ENCODE measurements at places on chromosomes 1 and 21.

GRCh38 chr1:40638097-40639036 lies 27.1 kb downstream of the RIMS3 start:
- DNase-seq = no peak

DNA sequence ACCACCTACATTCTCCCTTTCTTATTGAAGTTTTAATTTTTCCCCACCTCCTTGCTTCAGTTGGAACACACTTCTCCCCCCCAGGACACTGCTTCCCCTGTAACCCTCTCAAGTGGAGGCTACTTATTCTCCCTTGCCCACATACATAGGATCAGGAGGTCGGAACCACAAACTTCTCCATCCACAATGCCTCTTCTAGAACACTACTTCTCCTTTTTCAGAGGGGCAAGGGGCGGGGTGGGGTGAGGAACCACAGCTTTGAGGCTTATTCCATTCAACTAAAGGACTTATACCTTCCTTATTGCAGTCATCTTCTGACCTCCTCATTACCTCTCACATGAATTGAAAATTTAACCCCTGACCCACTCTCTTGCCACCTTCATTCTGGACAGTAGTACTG lies 81.3 kb downstream of the NEK7 start:
- no peak for DNase-seq

GRCh38 chr1:111285879-111286278 lies 4.8 kb upstream of the CHIA start:
- DNase-seq = no peak

GRCh38 chr21:45800339-45801080 lies 157.0 kb downstream of the PCBP3 start:
- no peak for DNase-seq

DNA sequence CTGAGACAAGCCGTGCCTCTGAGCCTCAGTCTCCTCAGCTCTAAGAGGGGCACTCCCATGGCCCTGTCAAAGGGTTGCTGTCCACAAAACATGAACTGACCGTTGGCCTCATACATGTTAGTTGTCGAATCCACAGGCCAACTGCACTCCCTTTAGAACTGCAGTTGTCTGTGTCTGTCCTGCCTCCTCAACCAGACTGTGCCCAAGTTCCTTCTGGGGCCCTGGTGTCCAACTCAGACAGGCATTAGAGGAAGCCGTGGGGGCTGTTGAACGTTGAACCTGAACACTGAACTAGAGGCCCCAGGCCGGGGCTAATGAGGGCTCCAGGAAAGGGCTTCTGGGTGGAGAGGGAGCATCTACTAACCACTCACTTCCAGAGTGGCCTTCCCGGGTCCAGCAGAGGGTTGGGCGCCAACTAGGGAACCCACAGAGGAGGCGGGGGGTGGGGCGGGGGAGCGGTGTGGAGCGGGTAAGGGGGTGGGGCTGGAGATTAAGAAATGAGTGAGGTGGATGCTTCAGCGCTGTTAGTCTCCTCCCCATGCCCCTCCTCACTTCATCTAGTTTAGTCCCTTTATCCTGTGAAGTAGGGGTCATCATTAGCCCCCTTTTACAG lies at the start of gene RAB42:
Gene RAB42, plus strand, starts transcription at position 558 of the 613 bp plus-strand sequence. CDS start 247 bp downstream, outside the sequence.
- no peak for DNase-seq

DNA sequence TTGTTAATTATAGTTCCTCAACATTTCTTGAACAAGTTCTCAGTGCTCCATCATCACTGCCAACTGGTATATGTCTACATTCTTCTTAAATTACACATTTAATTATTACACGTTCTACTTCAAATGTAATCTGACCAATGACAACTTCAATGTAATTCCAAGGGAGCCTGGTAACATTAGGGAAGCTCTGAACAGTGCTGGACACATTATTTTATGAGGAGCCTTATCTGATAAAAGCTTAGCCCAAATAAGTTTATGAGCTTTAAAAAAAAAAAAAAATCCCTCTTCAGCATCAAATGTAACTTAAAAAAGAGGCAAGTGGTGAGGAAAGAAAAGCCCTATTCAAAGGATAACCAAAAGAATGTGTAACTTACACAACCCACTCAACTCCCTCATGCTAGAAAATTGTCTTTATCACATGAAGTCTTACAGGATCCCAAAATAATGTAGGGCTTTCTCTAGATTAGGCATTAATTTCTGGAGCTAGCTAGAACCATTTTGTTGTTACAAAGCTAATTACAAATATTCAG lies 35.2 kb upstream of the ABCA4 start:
- DNase-seq = no peak
